Foreskin fibroblast (primary cell): ENCODE measurements at places on chromosomes 7 and 10.

- no peak for DNase-seq
Observed at GRCh38 chr10:89869180-89869579, 167.8 kb downstream of the KIF20B start.

DNA sequence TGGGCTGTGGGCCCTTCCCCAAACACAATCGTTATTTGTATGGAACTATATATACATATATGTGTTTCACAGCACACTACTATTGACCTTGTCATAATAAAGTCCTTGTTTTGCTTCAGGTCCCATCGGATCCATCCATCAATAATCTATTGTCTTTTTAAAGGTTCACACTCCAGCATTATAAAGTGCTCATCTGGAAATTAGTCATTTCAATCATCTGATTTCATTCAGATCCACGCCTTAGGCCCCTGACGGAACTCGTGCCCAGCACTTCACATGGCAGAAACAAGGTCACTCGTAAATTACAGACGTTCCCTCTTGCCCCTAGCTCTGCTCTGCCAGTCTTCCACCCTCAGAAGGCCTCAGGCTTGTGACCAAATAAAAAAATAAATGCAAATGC lies 133.1 kb upstream of the PPP2R2D start:
- no peak for DNase-seq

DNA sequence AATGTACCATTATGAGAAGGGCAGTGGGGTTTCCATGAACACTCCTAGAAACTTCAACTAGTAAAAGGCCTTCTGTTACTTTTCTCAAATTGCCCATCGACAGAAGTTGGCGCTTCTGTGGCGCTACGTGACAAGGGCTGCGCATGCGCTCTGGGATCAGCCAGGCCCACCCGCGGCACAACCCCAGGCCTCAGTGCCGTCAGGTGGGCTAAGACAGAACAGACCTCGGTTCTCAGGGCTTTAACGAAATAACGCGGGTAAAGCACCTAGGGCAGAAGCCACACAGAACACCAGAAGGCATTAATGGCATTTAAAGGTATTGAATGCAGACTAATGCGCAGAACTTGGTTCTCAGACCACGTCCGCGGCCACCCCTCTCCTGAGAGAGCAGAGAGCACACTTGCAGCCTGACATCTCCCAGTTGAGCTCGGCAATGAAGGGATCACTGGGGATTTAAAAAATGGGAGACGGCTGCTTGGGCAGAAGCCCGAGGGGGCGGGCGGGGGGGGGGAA lies 67.6 kb upstream of the CTNNA3 start:
- DNase-seq: peak; percentile 24

DNA sequence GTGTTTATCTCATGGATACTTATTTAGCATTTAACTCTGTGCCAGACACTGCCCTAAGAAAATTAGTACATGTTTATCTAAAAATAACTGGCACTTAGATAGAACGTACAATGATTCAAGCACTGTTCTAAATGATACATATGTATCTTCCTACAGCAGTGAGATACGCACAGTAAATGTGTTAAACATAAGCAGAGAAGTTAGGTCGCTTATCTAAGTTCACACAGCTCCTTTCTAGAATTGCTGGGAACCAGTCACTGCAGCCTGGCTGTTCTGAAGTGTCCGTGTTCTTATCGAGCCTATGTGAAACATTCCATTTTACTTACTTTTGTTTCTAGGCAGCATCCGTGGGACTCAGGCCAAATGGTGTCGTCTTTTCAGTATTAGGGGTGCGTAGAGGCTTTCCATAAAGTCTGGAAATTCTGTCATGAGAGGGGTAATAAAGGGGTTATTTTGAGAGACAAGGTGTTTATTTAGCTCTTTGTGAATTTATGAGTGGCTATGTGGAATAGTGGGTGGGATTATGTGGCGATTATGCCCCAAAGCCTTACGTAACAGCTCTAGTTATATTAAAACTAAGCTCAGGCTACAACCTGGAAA lies 186.9 kb downstream of the SND1 start:
- DNase-seq: no peak

DNA sequence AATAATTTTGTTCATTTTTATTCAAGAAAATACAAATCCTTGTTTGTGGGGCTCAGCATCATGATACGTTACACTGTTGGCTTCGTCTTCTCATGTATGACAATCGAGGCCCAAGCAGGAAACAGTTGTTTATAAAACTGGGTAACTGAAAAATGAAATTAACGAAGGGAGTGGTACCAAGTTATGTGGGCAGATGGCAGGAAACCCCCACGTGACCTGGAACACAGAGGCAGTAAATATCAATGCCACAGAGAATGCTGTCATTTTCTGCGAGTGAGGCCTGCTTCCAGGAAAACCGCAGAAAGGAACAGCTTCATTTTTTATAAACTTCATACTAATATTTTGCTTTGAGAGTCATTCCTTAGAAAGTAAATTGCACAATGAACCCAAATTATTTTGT lies 201.0 kb upstream of the ADARB2 start:
- no peak for DNase-seq

- DNase-seq: peak; percentile 98
Observed at GRCh38 chr7:100801833-100802568, 25.3 kb downstream of the EPHB4 start.

DNA sequence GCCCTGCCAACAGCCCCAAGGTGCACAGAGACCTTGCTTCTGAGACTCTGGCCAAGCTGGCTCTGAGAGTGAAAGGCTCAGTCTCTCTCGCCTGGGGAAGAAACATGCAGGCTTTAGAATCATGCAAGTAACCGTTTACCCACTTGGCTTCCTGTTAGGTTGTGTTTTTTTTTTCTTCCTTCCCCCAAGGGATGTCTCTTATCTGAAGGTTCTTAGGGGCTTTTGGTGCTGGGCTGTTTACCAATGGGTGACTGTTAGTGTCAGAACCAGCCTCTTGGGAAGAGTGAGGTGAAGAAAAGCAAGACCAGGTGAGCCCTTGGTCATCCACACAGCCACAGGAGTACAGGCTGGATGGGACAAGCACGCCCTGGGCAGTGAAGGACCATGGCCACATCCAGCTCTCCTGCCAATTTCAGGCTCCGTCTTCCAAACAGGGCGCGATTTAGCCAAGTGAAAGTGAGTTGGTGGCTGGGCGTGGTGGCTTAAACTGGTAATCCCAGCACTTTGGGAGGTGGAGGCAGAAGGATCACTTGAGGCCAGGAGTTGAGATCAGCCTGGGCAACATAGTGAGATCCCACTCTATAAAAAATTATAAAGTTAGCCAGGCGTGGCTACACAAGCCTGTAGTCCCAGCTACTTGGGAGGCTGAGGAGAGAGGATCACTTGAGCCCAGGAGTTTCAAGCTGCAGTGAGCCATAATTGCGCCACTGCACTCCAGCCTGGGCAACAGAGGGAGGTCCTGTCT lies 76.3 kb upstream of the CUX1 start:
- no peak for DNase-seq

DNA sequence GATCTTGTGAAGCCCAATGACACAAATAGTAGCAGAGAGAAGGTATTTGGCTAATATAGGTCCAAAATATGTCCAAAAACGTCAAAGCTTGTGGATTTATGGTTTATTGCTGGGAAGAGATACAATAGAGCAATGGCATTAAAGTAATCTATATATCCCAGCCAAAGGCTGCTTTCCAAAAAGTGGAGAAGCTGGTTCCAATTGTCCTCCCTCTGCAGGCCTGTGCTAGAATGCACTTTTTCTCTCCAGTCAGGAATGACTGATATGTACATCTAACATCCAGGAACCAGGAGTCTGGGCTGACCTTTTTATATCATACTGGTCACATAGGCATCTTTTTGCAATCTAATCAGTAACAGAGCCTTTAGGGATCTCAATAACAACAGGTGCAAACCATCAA lies 167.1 kb upstream of the FAM3C start:
- DNase-seq: peak; percentile 26

- peak; percentile 63 for DNase-seq
Observed at GRCh38 chr10:15346440-15347141, 24.5 kb downstream of the FAM171A1 start.

DNA sequence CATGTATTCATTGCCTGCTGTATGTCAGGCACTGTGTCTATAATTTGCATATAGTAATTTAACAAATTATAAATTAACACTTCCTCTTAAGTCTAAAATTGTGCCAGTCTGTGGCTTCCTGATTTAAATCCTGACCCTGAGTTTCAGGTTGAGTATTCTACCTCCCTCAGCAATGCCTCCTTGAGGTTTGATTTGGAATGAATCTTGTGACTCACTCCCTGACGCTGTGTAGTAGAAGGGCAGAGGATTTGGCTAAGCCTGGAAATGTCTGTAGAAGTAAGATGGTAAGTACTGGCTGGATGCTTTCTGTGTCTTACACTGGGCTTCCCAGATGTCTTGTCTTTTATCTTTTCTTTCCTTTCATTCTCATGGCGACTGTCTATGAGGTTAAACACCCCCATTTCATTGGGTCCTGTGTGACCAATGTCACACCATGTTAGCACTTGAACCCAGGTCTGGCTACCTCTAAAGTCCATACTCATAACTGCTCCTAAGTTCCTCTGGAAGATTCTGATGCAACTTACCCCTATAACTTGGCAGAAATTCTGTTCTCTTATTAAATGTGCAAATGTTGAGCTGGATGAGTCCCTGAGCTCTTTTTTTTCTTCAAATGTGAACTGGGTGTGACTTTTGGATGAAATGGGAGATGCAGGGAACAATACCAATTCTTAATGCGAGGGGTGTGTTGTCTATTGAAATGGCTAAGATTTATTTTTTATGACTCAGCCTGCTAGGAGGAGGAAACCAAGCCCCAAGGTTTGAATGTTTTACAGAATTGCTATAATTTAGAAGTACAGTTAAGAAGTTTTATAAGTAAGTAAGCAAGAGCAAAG lies 48.5 kb downstream of the PLCE1 start:
- DNase-seq: peak; percentile 55

- no peak for DNase-seq
Observed at GRCh38 chr10:95389176-95389575, 98.4 kb upstream of the PDLIM1 start.

GRCh38 chr7:96322373-96322695 lies 436 bp upstream of the SLC25A13 start:
- no peak for DNase-seq

DNA sequence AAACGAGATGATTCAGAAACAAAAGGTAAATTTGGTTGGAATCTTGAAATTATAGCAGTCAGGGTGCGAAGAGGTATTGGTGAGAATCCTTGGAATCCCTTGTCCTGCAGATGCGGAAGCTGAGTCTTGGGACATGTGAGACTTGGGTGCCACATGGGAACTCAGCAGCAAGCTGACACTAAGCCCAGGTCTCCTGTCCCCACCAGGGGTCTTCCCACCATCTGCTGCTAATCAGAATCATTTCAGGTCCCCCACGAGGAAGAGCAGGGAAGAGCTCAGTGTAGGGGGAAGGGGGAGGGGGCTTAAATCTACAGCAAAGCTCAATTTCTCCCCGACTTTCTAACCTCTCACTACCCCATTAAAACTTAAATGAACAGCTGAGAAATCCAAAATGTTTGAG lies 126.1 kb upstream of the BMPER start:
- no peak for DNase-seq

- DNase-seq: no peak
Observed at GRCh38 chr10:71720288-71720687, 710 bp upstream of the C10orf105 start.

- no peak for DNase-seq
Observed at GRCh38 chr10:5560817-5561703, 36.3 kb downstream of the CALML3 start.

- DNase-seq: no peak
Observed at GRCh38 chr7:15234431-15234830, 327.4 kb downstream of the AGMO start.

GRCh38 chr10:96244354-96244753 lies 27.0 kb downstream of the BLNK start:
- no peak for DNase-seq

GRCh38 chr10:86065711-86066251 lies 300.8 kb downstream of the GRID1 start:
- no peak for DNase-seq

GRCh38 chr10:24958091-24958720 lies 5.8 kb upstream of the PRTFDC1 start:
- DNase-seq: peak; percentile 79

DNA sequence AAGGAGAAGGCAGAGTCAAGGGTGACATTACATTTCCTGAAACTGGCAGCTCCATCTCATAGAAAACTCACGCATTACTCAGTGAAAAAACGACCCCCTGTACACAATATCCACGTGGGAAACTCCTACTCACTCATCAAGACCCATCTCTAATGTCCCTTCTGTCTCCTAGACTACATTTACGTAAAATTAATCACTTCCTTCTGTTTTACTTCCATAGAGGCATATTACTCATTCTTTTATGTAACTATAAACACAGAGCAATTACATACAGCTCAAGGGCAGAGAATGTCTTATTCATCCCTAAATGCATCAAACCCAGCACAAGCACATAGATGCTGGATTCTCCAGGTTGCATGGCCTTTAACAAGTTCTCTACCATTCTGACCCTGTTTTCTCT lies 281.8 kb downstream of the KCNMA1 start:
- peak; percentile 77 for DNase-seq

DNA sequence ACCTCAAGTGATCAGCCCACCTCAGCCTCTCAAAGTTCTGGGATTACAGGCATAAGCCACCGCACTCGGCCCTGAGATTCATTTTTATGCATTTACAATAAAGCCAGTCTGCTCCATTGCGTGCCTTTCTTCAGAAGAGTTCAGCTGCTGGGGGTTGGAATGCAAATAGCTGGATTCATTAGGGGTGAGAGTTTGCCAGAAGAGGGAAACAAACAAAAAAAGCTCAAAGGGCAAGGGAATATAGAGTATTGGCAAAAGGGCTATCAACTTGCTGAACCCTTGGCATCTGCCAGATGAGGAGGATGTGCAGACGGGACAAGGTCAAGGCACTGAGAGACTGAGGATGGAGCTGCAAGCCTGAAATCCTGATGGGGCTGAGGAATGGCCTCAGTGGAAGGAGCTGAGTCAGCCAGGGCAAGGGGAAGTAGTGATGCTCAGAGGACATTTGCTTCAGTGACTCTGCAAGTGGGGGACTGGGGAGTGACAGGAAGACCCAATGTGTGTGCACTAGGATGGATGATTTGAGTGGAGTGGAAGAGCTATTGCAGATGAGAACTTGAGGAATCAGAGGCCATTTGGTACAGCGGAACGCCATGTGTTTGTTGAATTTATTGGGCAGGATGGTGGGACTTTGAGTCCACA lies 75.0 kb upstream of the ARMC3 start:
- no peak for DNase-seq

- no peak for DNase-seq
Observed at GRCh38 chr10:34613491-34613890, 201.6 kb downstream of the PARD3 start.

DNA sequence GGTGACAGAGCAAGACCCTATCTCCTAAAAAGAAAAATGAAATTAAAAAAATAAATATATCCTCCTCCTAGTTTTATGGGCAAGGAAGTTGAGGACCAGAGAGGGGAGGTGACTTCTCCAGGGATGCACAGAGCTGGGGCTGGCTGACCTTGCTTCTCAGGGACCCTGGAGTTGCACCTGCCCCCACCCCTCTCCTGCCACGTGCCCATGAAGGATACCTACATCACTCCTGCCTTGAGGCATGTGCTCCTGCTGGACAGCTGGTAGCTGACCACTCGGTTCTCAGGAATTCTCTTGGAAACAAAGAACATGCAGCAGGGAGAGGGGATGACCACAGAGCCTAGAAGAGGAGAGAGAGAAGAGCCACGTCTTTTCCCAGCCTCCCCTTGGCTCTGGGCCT lies 522 bp downstream of the CCL24 start:
- peak; percentile 49 for DNase-seq
